D721Med (cell line): ENCODE measurements at places on chromosomes 2 and 18.

GRCh38 chr18:3615374-3615985 lies 165.5 kb downstream of the TGIF1 start:
- no peak for DNase-seq

- no peak for DNase-seq
Observed at GRCh38 chr2:167187978-167188967, 300.0 kb downstream of the XIRP2 start.

GRCh38 chr2:140892436-140892835 lies 1238.4 kb downstream of the LRP1B start:
- DNase-seq: no peak

DNA sequence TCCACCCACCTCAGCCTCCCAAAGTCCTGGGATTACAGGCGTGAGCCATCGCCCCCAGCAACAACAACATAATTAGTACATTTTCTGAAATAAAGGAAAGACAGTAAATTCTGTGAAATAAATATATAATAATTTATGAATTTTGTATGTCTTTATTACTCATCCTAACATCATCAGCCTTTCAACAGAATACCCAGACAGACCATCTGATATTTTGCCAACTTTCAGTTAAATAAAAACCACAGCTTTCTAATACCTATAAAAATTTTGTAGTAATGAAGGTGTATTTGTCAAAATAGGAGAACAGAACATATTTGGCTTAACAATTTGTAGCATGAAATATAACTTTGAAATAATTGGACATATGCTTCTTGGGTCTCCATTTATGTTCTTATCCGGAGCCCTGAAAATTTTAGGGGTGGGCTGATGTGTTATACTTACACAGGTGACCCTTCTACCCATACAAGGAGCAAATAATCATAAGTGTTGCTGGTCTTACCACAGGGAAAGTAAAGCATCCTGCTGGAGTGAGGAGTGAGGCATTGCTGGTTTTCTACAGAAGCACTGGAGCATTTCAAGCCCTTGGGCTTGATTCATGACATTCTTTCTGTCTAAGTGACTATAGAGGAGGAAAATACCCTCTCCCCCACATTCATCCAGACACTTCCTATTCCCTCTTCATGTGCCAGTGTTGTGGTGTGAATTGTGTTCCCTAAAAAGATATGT lies 99.3 kb downstream of the SPOPL start:
- DNase-seq: no peak

GRCh38 chr2:28412625-28413151 lies 20.0 kb downstream of the FOSL2 start:
- no peak for DNase-seq

DNA sequence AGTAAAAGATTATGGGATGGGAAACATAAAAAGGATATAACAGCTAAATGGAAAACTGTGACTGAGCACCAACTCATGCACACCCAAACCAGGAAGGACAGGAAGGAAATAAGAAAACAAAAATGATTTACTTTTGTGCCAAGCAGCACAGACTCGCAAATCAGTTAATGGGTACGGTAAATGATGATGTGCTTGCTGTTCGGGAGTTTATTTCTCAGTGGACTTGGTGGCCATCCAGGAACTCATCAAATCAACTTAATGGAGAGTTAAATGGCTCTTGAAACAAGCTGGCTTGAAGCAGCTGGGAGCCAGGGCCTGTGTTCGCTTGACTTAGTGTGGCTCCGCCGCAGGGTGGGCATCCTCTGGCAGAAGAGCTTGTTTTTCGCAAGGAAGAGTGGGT lies 36.2 kb downstream of the MTCL1 start:
- DNase-seq: no peak

DNA sequence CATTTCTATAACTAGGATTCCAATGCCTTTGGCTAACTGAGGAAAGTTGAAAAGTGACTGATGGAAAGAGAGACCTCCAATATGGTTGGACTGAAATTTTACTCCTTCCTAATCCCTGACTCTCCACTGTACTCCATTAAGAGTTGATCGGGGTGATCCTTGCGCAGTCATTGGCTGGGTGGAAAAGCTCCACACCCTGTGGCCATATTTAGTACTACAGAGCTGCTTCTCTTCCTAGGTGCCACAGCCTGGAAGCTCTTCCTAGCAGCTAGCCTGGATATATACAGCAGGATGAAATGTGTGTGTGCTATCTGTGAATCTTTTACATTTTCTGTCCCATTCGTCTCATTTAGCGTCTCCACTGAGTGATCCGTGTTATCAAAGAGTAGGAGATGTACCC lies 71.2 kb downstream of the MEP1B start:
- DNase-seq: no peak

DNA sequence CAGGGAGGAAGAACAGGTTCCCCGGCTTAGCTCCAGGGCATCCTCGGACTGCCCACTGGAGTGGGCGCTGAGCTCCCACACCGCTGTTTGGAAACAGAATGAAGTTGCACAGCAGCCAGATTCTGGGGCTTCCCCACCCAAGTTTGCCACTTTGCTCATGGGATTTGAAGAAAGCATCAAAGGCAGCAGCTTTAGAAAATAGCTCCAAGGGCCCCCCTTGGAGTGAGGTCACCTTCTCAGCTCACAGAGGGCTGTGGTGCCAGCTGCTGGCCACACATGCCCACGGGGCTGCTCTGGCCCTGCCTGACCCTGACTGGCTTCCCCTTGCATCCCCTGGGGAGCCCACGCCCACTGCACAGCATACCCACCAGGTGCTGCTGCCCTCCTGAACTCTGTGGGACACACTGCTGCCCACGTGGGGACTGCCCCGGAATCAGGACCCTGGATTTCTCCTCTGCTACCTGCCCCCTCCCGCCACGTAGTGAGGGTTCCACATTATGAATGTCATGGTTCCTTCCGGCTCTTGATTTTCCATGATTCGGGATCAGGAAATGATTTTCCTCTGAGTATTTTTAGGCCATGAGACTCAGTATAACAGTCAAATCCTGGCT lies 70.3 kb downstream of the TGOLN2 start:
- DNase-seq: no peak

DNA sequence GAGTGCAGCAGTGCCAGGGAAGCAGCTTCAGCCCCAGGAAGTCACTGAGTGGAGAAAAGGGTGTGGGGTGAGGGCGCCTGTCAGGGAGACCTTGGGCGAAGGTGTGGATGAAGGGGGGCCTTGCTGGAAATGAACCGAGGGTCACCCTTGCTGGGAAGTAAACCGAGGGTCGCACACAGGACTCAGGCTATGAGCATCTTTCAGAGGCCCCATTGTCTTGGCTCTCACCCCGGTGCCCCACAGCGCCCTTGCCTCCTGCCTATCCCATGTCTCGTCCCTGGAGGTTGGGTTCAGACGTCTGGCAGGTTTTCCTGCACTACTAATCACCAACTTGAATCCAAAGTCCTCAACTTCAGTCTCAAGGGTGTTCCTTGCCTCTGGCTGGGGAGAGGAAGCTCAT lies 122.8 kb upstream of the PXDN start:
- no peak for DNase-seq

- DNase-seq: no peak
Observed at GRCh38 chr18:8688816-8689215, 16.5 kb upstream of the MTCL1 start.

DNA sequence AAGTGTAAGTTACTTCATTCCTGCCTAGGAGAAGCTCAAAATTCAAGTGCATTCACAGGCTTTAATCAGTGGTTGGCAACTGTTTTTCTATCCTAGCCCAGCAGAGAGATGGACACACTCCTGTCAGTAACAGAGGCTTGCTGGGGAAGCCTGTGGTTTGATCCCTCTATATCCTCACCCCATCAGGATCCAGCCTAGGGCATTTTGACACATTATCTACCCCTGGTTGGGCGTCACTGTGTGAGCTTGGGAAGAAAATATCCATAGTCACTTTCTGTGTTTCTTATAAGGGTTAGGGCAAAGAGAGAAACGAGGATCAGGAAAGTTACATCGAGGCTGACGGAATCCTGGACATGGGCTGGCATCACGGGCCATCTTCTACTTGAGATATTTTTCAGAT lies 10.0 kb downstream of the NT5DC4 start:
- no peak for DNase-seq

DNA sequence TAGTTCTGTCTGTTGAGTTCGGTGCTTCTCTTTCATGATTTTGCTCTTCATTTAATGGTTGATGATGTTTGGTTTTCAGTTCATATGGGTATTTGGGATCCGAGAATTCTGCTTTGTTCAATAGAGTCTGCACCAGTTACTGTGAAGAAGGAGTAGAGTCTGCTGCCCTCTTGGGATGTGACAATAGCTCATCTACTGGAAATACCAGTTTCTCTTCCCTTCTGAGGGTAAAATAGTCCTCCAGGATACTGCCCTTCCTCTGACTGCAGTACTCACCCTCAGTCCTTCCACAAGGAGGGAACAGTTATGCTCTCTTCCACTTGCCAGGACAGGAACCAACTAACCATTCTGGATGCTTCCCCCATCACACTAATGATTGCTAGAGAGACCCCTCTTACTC lies 12.5 kb upstream of the TNFAIP6 start:
- no peak for DNase-seq

GRCh38 chr18:35026407-35027061 lies 14.7 kb upstream of the MAPRE2 start:
- no peak for DNase-seq

DNA sequence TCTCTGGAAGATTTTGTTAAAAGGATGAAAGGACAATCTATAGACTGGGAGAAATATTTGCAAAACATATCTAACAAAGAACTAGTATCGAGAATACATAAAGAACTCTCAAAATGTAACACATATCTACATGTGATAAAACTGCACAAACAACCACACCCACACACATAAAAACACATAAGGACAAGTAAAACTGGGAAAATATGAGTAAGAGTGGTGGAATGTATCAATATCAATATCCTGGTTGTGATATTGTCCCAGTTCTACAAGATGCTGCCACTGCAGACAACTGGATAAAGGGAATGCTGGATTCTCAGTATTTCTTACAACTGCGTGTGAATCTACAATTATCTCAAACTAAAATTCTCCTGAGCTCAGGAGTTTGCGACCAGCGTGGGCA lies 9.3 kb downstream of the VPS4B start:
- no peak for DNase-seq

DNA sequence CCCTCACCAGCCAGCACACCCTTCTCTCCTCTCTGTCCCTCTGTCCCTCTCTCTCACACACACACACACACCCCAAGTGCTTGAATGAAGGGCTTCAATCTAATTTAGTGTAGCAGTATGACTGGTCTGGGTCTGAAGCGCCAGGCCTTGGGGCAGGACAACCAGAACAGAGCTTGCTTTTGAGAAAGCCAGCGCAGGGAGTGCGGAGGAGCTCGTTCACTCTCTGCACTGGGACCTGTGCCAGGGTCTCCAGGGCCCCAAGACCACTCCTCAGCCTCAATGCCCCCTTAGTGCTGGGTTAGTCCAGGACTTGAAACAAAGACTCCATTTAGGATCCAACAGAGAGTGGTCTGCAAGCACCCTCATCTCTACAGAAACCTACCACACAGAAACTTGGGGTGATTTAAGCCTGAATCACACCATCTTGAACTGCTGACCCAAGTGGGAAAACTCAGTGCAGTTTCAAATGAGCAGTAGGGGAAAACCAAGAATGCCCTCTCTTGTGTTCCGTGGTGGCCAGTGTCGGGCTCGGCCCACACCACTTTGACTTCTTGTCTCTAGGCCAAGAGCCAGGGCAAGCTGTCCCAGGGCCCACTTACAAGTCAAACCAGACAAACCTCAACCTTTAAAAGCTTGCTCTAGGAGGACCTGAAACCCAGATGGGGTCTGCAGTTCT lies 66.6 kb upstream of the WIPF1 start:
- DNase-seq: no peak

DNA sequence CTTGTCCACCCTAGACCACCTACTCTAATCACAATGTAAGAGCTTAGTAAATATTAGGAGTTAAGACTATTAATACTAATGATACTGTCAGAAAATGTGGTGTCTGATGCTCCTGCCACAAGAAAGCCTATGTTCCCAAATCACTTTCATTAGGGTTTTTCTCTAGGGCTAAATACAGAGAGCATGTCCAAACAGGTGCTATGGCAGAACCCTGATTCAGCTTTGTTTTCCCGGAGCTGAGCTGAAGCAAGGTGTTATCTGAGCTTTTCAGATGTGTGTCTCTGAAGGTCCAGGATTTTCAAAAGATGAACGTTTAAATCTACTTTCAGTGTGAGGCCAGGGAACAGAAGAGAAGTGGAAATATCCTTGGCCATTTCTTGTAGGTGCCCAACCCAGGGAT lies 40.6 kb downstream of the CPO start:
- DNase-seq: no peak

- DNase-seq: no peak
Observed at GRCh38 chr2:36492216-36492945, 105.6 kb downstream of the FEZ2 start.

- DNase-seq: no peak
Observed at GRCh38 chr2:118065921-118066511, 22.3 kb upstream of the INSIG2 start.

DNA sequence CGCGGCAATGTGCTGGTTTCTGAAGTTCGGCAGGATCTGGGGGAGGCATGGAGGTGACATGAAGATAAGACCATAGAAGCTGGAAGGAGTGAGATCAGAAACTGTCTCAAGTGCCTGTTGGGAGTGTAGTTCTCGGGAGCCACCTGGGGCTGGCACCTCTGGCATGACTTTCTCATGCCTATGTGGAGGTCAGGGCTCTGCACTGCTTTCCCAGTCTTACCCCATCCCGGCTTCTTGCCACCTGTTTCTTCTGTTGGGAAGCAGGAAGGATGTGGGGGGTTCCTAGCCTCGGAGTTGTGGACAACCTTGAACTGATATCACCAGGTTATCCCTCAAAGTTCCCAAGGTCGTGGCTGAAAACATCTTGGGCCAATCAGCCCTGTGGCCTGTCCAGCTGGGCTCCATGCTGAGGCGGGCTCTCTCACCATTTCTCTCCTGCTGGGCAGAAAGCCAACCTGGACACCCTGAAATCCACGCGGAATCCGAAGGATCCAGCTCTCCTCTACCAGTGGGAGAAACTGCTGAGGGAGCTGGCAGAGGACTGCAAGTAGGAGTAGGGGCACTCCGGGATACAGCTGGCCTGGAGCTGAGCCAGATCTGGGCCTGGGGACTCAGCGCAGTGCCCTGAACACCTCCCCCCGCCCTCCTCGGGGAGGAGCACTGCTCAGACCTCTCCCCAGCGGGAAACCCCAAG lies 42.5 kb downstream of the FER1L5 start:
- no peak for DNase-seq

- DNase-seq: no peak
Observed at GRCh38 chr18:78861116-78861515, 118.5 kb upstream of the SALL3 start.

DNA sequence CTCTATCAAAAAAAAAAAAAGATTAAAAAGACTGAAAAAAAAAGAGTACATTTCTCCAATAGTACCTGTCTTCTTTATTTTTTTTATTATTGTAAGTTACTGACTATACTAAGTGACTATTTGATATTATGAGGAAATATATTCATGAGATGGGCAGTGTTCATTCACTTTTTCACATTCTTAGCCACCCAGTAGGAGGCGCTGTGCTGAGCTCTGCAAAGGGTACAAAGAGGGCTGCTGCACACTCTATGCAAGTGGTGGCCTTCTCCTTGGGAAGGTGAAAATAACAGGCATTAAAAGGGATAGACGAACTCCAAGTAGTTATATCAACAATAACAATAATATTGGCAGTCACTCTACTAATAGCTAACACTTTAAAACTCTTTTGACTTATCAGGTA lies 1034.9 kb upstream of the FANCL start:
- no peak for DNase-seq

GRCh38 chr2:44553456-44553855 lies 191.7 kb downstream of the CAMKMT start:
- no peak for DNase-seq
